ENCODE measurements at places on chromosomes 1 and 21.
A peak's percentile ranks its signal among the peaks of the same experiment; 100 is the strongest.

GRCh38 chr21:28913071-28913470 lies 79.6 kb downstream of the LTN1 start:
- DNase-seq = no peak

DNA sequence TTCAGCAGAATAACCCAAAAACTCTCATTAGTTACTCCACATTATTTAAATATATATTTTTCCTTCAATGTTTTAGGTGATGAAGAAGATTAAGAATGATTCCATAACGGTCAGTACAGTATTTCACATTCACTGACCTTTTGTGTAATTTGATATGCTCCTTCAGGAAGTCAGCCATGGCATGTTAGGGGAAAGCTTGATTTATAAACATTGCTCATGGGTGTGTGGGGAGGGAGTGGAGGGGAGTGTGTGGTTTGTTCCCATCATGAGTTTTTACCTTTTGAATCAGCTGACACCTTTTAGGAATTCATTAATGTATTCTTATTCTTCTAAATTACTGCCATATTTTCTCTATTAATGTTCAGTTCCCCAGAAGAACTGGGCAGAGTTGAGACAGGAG lies 240.2 kb downstream of the ATG4C start:
- no peak for DNase-seq

DNA sequence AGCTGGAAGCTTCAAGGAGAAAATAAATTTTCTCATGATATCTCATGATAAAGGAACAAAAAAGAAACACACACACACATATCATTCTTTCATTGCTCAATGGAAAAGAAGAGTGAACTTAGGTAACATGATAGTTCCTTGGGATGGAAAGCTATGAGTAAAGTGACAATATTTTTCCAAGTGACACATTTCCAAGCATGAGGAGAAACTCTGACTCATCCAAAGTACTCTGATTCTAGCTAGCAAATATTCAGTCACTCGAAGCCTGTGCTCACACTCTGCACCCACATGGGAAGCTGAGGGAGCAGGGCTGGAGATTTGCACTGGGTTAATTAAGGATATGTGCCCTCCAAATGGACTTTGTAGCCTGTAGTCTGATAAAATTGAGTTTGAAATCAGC lies 222.4 kb downstream of the LRRC40 start:
- DNase-seq = no peak

DNA sequence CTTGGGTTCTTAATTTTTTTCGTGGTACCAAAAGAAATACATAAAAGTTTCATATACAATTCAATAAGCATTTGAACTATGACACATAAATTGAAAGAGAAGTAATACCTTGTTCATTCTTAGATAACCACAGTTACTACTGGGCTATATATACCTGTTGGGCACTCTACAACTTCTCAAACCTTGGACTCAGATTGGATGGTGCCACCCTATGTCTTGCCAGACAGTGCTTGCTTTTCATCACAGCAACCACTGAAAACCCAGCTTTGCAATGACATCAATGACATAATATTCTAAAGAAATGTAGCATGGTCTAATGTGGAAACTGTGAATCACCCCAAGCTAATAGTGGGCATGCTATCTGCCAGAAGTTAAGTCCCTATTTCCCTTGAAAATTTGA lies 62.8 kb upstream of the DPH5 start:
- no peak for DNase-seq

GRCh38 chr1:25710583-25711347 lies 89.2 kb upstream of the SELENON start:
- no peak for DNase-seq

DNA sequence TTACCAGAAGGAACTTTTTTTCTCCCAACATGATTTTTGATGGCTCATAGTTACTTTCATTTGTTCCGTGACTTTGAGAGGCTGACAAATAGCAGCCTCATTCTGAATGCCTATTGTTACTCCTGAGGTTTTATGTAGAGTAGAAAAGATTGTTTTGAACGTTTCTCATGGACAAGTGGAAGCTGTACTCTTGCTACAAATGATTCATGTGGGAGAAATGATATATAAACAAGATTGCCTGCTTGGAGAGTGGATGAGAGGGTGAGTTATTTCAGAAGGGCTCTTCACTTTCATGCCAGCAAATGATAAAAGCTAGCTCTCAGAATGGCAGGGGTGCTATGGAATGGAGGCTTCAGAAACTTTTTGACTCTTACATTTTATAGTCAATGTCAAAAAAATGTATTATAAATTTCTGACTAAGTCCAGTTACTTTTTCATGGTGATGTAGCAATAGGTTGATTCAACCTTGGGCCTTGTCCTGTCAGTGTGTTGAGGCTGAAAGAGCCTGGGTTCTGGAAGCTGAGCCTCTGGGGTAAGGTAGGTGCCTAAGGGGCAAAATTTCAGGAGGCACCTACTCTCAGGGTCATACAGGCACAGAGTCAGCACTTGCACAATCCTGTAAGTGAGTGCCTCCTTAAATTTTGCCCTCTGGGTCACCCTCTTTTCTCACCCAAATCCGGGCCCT lies 19.4 kb downstream of the JUN start:
- DNase-seq = peak; percentile 88

- peak; percentile 86 for DNase-seq
Observed at GRCh38 chr1:235883261-235883927, 16.7 kb upstream of the LYST start.

DNA sequence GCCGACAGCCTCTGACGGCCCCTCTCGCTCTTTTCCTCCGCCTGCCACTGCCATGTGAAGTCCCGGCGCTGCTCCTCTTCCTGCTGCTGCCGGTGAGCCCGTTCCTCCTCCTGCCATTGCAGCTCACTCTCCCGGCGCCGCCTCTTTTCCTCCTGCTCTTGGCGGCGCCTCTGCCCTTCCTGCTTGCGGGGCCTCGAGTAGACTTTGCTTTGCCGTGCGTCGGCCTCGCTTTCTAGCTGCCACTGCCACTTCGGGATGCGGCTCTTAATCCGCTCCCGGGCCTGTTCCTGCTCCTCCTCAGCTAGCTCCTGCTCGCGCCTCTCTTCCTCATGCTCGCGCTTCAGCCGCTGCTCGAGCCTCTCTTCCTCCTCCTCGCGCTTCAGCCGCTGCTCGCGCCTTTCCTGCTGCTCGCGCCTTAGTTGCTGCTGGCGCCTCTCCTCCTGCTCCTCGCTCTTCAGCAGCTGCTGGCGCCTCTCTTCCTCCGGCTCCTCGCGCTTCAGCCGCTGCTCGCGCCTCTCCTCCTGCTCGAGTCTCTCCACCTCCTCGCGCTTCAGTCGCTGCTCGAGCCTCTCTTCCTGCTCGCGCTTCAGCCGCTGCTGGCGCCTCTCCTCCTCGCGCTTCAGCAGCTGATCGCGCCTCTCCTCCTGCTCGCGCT lies 4.3 kb downstream of the TCHH start:
- peak; percentile 8 for DNase-seq

GRCh38 chr1:230868736-230869385 lies 540 bp upstream of the C1orf198 start:
- no peak for DNase-seq

DNA sequence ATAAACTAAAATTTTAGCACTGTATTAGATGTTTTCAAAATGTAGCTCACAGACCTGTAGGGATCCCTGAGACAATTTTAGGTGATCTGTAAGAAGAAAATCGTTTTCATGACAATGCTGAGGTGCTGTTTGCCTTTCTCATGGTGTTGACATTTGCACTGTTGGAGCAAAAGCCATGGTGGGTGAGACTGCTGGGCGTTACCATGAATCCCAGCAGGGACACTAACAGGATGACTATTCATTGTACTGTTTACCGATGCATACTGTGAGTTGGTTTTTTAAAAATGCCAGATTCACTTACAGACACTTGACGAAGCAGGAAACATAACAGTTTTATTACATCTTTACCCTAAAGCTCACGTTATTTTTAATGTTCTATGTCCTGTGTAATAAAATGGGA lies 468.5 kb downstream of the PCP4 start:
- DNase-seq = no peak

- DNase-seq = no peak
Observed at GRCh38 chr1:234914606-234915290, 213.9 kb downstream of the TOMM20 start.

GRCh38 chr1:119542492-119542946 lies 35.5 kb downstream of the HSD3B1 start:
- no peak for DNase-seq

DNA sequence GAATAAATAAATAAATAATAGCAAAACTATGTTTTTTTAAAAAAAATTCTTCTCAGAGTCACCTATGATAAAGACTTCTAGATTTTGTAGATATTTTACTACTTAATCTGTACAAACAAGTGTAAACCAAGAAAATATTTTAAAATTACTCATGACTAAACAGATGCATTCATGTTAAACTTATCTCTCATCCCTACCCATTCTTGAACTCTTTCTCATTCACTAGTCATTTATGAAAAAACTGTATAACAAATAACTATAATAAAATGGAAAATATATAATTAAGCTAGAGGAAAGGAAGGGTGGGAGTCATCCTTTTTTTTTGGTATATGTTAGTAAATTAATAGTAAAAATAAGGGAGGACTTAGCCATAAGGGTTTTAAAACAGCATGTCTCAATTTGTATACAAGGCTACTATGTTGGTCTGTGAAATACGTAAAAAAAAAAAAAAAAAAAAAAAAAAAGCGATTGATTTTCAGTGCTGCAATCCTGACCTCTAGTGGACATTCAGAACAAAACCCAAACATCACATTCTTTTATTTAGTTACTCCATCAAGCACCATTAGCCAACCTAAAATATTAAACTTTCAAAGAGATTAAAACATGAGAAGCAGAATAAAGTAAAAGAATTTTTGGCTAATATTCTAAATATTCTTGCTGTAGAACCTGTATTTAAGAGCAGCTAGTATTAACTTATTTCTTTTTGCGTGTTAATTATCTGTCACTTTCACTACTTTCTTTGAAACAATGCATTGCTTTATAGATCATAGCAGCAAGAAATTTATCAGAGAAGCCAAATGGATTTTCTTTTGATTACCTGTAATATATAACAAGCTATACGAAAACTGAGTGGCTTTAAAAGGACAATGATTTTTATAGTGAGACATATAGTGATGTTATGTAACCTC lies 255.8 kb upstream of the CACYBP start:
- DNase-seq = peak; percentile 25

GRCh38 chr1:10680487-10680886 lies 116.0 kb downstream of the CASZ1 start:
- DNase-seq = no peak

DNA sequence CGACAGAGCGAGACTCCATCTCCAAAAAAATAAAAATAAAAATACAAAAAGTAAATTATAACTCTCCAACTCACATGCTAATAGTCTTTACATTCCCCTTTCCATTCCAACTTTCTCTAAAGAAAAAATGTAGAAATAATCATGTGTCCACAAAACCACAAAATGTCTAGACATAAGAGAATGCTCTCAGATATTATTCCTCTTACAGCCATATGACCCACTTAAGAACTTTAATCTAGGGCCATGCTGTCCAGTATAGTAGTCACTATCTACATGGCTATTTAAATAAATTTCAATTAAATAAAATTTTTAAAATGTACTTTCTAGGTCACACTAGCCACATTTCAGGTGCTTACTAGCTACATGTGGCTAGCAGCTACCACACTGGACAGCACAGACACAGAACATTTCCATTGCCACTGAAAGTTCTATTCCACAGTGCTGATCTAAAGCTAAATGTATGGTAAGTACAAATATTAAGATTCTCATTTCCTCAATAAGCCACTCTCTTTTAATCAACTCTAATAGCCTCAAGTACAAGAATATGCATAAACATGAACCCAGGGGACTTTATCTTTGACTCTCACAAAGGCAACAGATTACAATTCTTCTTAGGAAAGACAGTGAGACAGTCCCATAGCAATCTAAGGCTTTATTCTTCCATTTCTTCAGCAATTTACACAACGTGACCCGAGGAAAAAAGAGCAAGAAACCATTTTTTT lies 138.6 kb downstream of the RERE start:
- DNase-seq = no peak

GRCh38 chr1:44089371-44090048 lies 29.1 kb upstream of the KLF17 start:
- no peak for DNase-seq

DNA sequence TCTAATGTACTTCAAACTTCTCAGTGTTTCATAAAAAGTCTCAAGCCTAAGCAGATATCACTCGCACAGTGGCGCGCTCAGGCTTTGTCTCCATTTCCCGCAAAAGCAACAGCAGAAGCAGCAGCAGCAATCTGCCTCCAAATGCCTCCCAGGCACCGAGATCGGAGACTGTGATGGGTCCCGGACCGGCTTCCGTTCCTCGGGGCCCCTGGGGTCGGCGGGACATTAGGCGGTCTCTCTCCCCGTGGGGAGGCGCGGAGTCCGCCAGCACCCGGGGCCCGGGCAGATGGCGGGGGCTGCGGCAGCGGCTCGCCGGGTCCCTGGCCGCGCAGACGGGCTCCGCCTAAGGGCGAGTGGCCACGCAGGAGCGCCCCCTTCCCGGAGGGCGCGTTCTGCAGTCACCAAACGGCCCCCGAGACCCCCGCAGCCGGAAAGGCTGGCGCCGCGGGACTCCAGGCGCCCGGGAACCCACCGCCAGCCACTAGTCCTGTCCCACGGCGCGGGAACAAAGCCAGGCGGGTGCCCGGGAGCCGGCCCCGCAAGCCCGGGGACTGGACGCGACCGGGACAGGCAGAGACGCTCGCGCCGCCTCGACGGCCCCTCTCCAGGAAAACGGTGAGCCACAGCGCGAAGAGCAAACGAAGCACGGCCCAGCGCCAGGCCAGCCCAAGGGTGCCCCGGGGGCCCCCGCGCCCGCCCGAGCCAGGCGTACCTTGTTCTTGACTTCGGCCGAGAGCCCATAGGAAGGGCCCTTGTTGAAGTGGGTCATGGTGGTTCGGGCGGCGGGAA lies 590 bp downstream of the CNN3 start:
- DNase-seq = no peak

DNA sequence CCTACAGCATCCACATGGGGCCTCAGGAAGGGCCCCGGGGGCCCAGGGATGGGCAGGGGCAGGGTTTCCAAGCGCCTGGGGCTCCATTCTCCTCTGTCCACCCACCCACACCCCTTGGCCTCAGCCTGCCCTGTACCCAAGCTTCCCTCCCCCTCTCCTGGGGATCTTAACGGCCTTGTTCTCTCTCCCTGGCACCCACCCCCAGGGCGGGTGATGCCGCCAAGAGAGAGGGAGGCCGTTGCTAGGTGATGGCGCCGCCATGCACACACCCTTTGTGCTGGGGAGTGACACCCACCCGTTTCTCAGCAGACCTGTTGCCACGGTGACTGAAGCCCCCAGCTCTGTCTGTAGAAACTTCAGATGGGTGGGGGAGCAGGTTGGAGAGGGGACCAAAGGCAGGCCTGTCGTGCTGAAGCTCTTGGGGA lies 7.6 kb downstream of the GPR37L1 start:
- no peak for DNase-seq

All from AG09309 (cell line).